Panc1 (cell line): ENCODE measurements at places on chromosomes 13 and 19.

DNA sequence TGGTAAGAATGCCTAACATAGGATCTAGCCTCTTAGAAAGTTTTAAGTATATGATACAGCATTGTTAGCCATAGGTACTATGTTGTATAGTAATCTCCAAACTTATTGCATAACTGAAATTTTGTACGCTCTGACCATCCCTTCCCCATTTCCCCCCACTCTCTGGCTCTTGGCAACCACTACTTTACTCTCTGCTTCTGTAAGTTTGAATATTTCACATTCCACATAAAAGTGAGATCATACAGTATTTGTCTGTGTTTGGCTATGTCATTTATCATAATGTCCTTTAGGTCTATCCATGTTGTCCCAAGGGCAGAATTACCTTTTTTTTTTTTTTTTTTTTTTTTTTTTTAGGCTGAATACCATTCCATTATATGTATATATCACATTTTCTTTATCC, 396.9 kb downstream of the DLEU7 start:
- no peak overlapping the region for H3K4me3 ChIP-seq
- H3K27ac ChIP-seq, result no peak overlapping the region
- DNase-seq, result no peak
- H3K36me3 ChIP-seq, result no peaks in the 10 kb centered on the region
- no peaks in the 10 kb centered on the region for H3K27me3 ChIP-seq
- no peaks in the 10 kb centered on the region for H3K4me1 ChIP-seq

GRCh38 chr13:45870232-45870631, 18.7 kb upstream of the SIAH3 start:
- no peaks in the 10 kb centered on the region for H3K4me1 ChIP-seq
- no peaks in the 10 kb centered on the region for H3K36me3 ChIP-seq
- no peak overlapping the region for H3K27ac ChIP-seq
- no peaks in the 10 kb centered on the region for H3K27me3 ChIP-seq

DNA sequence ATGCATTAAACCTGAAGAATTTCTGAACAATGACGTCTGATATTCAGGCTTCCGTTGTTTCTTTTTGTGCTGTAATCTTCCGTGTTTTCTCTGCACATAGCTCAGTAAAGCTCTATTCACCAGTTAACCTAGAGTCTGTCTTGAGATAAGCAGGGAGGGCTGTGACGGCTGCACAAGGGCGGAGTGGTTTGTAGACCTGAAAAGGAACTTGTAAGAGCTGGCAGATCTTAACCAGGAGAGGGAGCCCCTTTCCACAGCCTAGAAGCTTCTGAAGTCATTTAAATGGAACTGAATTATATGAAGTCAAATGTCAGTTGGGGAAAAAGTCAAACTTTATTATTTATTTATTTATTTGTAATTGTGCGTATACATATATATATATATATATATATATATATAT, 27.5 kb downstream of the DPRX start:
- peak overlapping the region; percentile 49; the same call in 1 of the 2 replicates for H3K27ac ChIP-seq
- H3K4me3 ChIP-seq, result no peak overlapping the region
- H3K27me3 ChIP-seq, result no peaks in the 10 kb centered on the region
- peaks cover 4% of the 10 kb centered on the region; the same call in 1 of the 2 replicates for H3K4me1 ChIP-seq
- DNase-seq, result peak; percentile 10
- H3K36me3 ChIP-seq, result no peaks in the 10 kb centered on the region

GRCh38 chr13:111977179-111977506, 89.8 kb upstream of the SOX1 start:
- DNase-seq, result no peak
- H3K27me3 ChIP-seq, result no peaks in the 10 kb centered on the region
- no peaks in the 10 kb centered on the region for H3K36me3 ChIP-seq

GRCh38 chr13:112238436-112238995, 137.6 kb upstream of the SPACA7 start:
- H3K27me3 ChIP-seq, result no peaks in the 10 kb centered on the region
- H3K4me3 ChIP-seq, result no peak overlapping the region
- H3K36me3 ChIP-seq, result no peaks in the 10 kb centered on the region
- DNase-seq, result no peak
- H3K27ac ChIP-seq, result no peak overlapping the region

DNA sequence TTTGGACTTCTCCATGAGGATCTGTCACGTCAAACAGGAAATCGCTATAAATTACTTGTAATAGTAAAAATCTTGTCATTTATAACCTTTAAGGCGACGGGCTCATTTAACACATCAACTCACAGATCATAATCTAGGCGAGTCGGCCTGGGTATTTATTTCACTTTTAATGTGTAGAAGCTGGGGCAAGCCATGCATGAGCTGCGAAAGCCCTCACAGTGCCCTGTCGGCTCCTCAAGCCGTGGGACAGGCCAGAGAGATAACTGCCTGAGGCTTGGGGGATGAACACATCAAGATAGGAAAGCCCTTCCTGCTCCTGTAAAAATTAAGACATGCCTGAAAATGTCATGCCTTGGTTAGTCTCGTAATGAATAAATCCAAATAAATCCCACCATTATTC, 30.8 kb downstream of the SOX1 start:
- no peak overlapping the region for H3K27ac ChIP-seq
- DNase-seq, result no peak
- H3K27me3 ChIP-seq, result no peaks in the 10 kb centered on the region
- no peaks in the 10 kb centered on the region for H3K4me1 ChIP-seq
- H3K36me3 ChIP-seq, result no peaks in the 10 kb centered on the region

DNA sequence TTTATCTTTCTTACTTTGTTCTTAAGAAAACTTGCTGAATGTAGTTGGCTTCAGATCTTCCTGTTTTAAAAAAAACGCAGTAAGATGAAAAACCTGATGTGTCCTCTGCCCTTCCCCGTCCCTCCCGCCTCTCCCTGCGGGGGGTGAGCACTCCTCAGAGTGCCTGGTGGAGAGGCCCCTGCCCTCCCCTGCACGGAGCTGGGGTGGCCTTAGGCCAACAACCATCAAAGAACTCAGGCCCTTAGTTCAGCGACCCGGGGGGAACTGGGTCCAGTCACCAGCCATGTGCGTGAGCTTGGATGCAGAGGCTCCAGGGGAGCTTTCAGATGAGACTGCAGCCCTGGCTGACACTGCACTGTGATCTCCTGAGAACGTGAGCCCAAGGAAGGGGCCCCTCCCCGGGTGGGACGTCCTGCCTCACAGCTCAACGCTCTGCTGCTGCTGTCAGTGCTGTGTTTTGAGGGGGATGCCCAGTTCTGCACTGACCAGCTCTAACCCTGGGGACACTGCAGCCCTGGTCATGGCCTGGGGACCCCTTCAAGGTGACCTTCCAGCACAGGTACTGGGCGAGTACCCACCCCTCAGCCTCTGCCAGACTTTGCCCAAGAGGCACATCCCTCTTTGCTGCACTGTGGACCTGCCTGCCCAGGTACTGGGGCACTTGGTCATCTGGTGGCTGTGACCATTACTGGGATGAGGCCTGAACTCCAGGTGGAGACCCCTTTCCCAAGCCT, 42.7 kb downstream of the ANKRD10 start:
- H3K27me3 ChIP-seq, result no peaks in the 10 kb centered on the region
- no peak overlapping the region for H3K4me3 ChIP-seq
- H3K27ac ChIP-seq, result no peak overlapping the region

- H3K4me3 ChIP-seq, result no peak overlapping the region
- no peak for DNase-seq
- no peak overlapping the region for H3K27ac ChIP-seq
These were observed 113.9 kb downstream of the CRYL1 start for GRCh38 chr13:20411638-20412342.

GRCh38 chr13:45327253-45327955, 13.6 kb downstream of the TPT1 start:
- no peaks in the 10 kb centered on the region for H3K27me3 ChIP-seq
- H3K27ac ChIP-seq, result no peak overlapping the region
- H3K4me3 ChIP-seq, result no peak overlapping the region
- no peaks in the 10 kb centered on the region for H3K36me3 ChIP-seq
- H3K4me1 ChIP-seq, result peaks cover 7% of the 10 kb centered on the region; the same call in 1 of the 2 replicates

- H3K27me3 ChIP-seq, result no peaks in the 10 kb centered on the region
- H3K36me3 ChIP-seq, result peaks cover 26% of the 10 kb centered on the region
- H3K4me3 ChIP-seq, result no peak overlapping the region
- H3K4me1 ChIP-seq, result no peaks in the 10 kb centered on the region
- no peak overlapping the region for H3K27ac ChIP-seq
- no peak for DNase-seq
These were observed 12.5 kb downstream of the SUPT20H start for GRCh38 chr13:37047032-37047431.

DNA sequence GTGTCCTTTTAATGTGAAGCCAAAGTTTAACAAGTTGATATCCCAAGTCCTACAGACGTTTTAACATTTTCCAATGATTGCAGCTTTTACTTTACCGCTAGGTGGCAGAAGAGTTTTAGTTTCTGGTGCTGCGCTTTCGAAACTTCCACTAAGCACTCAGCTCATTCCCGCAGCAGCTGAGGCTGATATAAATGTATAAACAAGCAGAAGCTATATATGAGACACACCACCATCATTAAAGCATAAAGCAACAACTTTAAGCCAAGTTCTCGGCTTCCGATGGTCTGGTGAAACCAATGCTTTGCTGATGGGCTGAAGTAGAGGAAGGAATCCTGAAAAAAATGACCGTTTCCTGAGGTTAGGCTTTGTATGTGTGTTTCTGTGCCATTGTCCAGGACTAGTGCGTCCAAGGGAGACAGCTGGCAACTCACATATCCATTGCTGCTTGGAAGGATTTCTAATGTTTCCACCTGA, 753.9 kb downstream of the OLFM4 start:
- H3K27ac ChIP-seq, result no peak overlapping the region
- H3K36me3 ChIP-seq, result no peaks in the 10 kb centered on the region
- H3K4me1 ChIP-seq, result no peaks in the 10 kb centered on the region
- peak; percentile 12 for DNase-seq
- no peak overlapping the region for H3K4me3 ChIP-seq

- no peaks in the 10 kb centered on the region for H3K27me3 ChIP-seq
- peaks cover 5% of the 10 kb centered on the region for H3K36me3 ChIP-seq
- no peaks in the 10 kb centered on the region for H3K4me1 ChIP-seq
- no peak overlapping the region for H3K4me3 ChIP-seq
These were observed 29.8 kb downstream of the CERS1 start for GRCh38 chr19:18865973-18866799.

GRCh38 chr19:7748756-7749155, 1.4 kb upstream of the CD209 start:
- no peaks in the 10 kb centered on the region for H3K36me3 ChIP-seq
- H3K4me1 ChIP-seq, result no peaks in the 10 kb centered on the region
- H3K27me3 ChIP-seq, result no peaks in the 10 kb centered on the region
- DNase-seq, result no peak
- H3K4me3 ChIP-seq, result no peak overlapping the region

- DNase-seq, result no peak
- no peaks in the 10 kb centered on the region for H3K36me3 ChIP-seq
- H3K4me1 ChIP-seq, result no peaks in the 10 kb centered on the region
- no peak overlapping the region for H3K4me3 ChIP-seq
These were observed 41.1 kb downstream of the ITGBL1 start for GRCh38 chr13:101493541-101493940.

DNA sequence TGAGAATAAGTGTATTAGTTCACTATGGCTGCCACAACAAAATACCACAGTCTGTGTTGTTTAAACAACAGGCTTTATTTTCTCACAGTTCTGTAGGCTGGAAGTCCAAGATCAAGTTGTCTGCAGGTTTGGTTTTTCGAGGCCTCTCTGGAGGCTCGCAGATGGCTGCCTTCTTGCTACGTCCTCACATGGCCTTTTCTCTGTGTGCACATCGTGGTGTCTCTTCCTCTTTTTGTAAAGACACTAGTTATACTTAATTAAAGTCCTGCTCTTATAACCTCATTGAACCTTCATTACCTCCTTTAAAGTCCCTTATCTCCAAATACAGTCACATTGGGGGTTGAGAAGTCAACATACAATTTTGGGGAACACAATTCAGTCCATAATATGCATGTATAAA, 10.6 kb downstream of the CSNK1A1L start:
- H3K36me3 ChIP-seq, result no peaks in the 10 kb centered on the region
- H3K27me3 ChIP-seq, result no peaks in the 10 kb centered on the region
- no peak overlapping the region for H3K4me3 ChIP-seq
- H3K27ac ChIP-seq, result no peak overlapping the region
- no peaks in the 10 kb centered on the region for H3K4me1 ChIP-seq

- no peaks in the 10 kb centered on the region for H3K36me3 ChIP-seq
- H3K27ac ChIP-seq, result no peak overlapping the region
- no peaks in the 10 kb centered on the region for H3K27me3 ChIP-seq
These were observed 81.2 kb downstream of the STARD13 start for GRCh38 chr13:33204130-33204927.

GRCh38 chr19:2251106-2252054, 2.3 kb downstream of the AMH start:
- no peak overlapping the region for H3K4me3 ChIP-seq
- H3K27me3 ChIP-seq, result no peaks in the 10 kb centered on the region

DNA sequence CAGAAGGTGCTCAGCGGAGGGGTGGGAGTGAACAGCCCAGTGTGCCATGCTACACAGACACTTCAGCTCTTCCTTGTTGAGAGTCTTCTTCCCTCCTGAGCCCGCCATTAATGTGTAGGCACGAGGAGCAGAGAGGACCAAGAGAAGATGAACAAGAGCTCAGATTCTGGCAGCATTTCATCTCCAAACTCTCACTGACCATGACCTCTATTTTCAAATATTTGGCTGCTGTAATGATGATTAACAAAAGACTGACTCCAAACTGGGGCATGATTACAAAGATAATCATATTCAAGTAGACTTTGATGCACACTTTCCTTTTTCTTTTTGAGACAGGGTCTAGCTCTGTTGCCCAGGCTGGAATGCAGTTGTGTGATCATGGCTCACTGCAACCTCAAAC, 236.5 kb downstream of the DCLK1 start:
- H3K4me1 ChIP-seq, result no peaks in the 10 kb centered on the region
- no peak for DNase-seq
- H3K27me3 ChIP-seq, result no peaks in the 10 kb centered on the region
- no peaks in the 10 kb centered on the region for H3K36me3 ChIP-seq

DNA sequence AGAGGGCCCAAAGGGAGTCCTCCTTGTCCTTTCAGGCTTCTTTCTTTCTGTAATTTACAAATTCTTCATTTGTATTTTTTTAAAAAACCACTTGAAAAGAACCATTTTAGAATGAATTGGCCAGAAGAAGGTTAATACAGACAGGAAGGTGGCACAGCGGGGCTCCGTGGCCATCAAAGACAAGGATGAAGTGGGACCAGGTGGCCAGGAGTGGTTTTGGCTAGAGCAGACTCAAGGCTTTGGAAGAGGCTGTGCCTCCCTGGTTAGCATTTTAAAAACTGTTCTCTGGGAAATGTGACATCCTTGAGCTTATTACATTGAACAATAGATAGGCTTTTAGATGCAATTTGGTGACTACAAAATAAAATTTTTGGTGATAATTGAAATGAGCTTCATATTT, 48.4 kb downstream of the ATP8A2 start:
- H3K4me3 ChIP-seq, result no peak overlapping the region
- H3K36me3 ChIP-seq, result no peaks in the 10 kb centered on the region
- no peaks in the 10 kb centered on the region; the same call in 1 of the 2 replicates for H3K27me3 ChIP-seq
- DNase-seq, result no peak

- H3K27me3 ChIP-seq, result no peaks in the 10 kb centered on the region
- H3K4me1 ChIP-seq, result no peaks in the 10 kb centered on the region
- H3K4me3 ChIP-seq, result no peak overlapping the region
- no peak for DNase-seq
These were observed 41.6 kb downstream of the TM9SF2 start for GRCh38 chr13:99542788-99543406.

- peaks cover 42% of the 10 kb centered on the region for H3K4me1 ChIP-seq
- no peaks in the 10 kb centered on the region for H3K36me3 ChIP-seq
- DNase-seq, result no peak
- H3K27ac ChIP-seq, result no peak overlapping the region
- H3K27me3 ChIP-seq, result no peaks in the 10 kb centered on the region
These were observed 2.7 kb downstream of the PRKACA start for GRCh38 chr19:14114854-14115253.
